ENCODE measurements at places on chromosomes 3 and 15. TPM values are rescaled to one million over a fixed set of nuclear protein-coding genes. Genes with fewer than 3 reads are reported as not detected.

Gene RCCD1
- 12.8 TPM for total RNA-seq

Gene WDR49
- total RNA-seq: 0.31 TPM

Gene ZMYND10
- 0.50 TPM for total RNA-seq

Gene AGBL1
- total RNA-seq: not detected

Gene SLC9C1
- not detected for total RNA-seq

Gene OR5AC2
- not detected for total RNA-seq

Gene LARP6
- 123 TPM for total RNA-seq

Gene HACD2
- 69.4 TPM for total RNA-seq

DNA sequence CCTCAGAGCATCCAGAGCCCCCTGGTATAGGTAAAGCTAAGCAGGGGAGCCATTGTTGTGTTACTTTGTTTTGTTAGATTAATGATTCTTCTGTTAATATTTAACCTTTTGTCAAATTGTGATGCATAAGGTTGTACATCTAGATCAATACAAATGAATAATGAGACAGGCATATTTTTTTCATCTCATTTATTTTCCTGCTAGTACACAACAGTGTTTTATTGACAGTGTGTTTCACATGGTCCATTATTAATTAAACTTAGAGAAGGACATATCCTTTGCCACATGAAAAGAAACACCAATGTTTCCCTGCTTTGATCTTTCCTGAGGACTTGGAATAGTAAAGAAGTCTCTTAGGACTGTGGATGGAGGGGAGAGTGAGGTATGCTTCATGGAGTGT lies 543.6 kb upstream of the CFAP20DC start:
- no peak for DNase-seq

DNA sequence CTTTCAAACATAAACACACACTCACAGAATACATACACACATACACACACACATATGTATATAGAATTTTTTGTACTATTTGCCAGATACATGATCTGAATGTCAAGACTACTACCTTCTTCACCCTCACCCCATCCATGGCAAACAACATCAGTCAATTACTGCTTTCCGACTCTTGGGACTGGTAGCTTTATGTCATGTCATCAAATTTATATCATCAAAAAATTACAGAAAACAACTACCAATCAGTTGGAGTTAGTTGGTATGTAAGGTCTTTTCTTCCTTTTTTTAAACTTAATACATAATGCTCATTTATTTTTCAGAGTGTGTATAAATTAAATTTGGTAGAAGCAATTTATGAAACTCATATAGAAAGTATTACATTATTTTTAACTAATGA lies 305.7 kb upstream of the MDFIC2 start:
- no peak for DNase-seq

GRCh38 chr3:67459796-67460195 lies 194.6 kb downstream of the SUCLG2 start:
- no peak for DNase-seq

- no peak for DNase-seq
Measured at GRCh38 chr15:56797720-56798275, 64.5 kb upstream of the ZNF280D start.

- DNase-seq: no peak
Measured at GRCh38 chr3:24520101-24520495, 25.4 kb upstream of the THRB start.

- no peak for DNase-seq
Measured at GRCh38 chr3:134563601-134564000, 77.7 kb downstream of the CEP63 start.

DNA sequence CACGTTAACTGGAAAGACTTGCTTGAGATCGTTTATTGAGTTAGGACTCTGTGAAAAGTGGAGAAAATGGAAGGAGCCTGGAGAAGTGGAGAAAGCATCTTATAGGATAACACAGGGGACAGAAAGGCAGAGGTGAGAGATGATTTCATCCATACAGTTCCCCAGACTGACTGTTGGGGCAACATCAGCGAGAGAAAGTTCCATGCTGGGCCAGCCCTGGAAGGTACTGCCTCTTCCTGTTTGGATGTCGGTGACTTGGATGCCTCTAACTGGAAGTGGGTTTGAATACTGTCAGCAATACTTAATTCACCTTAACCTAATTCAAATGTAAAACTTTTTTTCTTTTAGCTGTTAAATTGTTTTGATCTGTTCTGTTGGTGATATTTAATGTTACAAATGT lies 32.3 kb downstream of the ATP13A5 start:
- DNase-seq: no peak

GRCh38 chr3:111326144-111326995 lies 215.6 kb upstream of the CD96 start:
- DNase-seq: no peak

DNA sequence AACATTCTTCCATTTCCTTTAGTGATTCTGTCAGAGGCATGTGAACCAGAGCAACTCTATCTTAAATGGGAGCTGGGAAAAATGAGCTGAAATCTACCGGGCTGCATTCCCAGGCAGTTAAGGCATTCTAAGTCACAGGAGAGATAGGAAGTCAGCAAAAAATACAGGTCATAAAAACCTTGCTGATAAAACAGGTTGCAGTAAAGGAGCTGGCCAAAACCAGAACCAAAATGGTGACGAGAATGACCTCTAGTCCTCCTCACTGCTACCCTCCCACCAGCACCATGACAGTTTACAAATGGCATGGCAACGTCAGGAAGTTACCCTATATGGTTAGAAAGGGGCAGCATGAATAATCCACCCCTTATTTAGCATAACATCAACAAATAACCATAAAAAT lies 66.4 kb downstream of the B3GALNT1 start:
- no peak for DNase-seq

DNA sequence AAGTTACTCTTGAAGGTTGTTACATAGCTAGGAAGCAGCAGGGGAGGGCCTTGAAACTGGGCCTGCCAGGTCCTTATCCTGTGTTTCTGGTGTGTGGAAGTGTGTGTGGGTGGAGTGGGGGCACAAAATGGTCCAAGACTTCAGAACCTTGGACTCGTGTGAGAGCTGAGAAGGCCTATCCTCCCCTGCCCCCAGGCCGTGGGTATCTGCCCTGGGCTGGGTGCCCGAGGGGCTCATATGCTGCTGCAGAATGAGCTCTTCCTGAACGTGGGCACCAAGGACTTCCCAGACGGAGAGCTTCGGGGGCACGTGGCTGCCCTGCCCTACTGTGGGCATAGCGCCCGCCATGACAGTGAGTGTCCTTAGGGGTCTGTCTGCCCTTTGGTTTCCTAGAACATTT lies 4.5 kb downstream of the CHRD start:
- no peak for DNase-seq

- no peak for DNase-seq
Measured at GRCh38 chr3:22606461-22606860, 596.7 kb upstream of the UBE2E2 start.

DNA sequence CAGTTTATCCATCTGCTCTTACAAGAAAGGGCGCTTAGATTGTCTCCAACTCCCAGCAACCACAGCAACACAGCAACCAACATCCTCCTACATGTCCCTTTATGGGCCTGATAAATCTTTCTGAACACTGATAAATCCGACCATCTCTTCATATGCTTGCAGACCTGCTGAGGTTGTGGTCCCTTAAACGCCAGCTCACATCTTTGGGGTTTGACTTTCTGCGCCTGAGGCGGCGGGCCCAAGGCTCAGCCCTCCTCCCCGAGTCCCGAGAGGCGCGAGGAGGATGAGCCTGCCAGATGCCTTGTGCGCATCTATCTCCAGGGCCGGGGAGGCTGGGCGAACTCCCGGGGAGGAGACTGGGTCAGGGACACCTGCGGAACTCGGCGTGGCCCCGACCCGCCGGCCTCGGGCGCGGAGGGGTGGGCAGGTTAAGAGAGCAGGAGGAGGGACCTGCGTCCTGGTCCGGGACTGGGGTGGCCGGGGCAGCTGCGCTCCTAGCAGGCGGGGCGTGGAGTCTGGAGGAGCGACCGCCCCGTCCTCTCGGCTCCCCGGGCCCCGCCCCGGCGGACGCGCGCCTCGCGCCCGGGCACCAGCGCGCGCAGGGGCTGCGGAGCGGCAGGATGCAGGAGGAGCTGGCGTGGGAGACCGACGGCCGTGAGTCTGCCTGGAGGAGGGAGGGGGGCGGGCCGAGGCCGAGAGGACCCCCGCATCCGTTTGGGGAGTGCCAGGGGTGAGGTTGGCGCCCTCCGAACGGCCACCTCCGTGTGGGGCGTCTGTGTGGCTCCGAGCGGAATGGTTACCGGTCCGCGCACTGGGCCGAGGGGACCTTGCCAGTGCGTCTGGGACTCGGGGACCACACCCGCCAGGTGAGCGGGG lies at the start of gene ANKDD1A:
TSS of gene ANKDD1A (plus strand) at position 592 of the 876 bp plus-strand sequence. CDS start at position 621, 29 bp downstream.
- no peak for DNase-seq

DNA sequence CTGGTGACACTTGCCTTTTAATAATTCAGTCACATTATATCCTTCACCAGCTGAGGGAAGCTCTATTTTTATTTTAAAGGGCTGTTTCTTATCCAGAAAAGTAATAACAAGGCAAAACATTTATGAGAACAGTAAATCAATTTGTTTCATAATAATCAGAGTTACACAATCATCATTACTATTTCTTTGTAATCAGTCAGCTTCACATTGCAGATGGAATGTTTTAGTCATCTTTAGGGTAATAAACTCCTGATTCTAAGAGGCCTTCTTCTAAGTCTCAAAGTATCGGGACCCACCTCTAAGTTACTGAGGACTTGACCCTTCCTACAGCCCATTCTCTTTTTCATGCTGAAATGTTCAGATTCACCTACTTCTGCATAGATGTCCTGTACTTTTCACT lies 298.3 kb upstream of the TGFBR2 start:
- no peak for DNase-seq

DNA sequence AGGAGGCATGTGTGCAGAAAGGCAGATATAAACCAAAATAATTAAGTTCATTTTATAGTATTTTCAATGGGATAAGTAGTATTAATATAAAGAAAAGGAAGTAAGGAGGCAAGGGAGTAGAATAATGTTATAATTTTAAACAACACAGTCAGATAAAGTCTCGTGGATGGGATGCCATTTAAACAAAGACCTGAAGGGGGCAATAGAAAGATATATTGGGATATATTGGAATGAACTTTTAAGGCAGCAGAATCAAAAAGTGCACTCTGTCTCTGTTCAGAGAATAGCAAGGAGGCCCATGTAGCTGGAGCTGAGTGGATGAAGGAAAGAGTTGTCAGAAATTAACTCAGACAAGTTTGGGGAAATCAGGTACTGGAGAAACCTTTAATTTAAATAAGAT lies 158.7 kb downstream of the CGGBP1 start:
- no peak for DNase-seq
